ENCODE measurements at places on chromosomes 3 and 15.

DNA sequence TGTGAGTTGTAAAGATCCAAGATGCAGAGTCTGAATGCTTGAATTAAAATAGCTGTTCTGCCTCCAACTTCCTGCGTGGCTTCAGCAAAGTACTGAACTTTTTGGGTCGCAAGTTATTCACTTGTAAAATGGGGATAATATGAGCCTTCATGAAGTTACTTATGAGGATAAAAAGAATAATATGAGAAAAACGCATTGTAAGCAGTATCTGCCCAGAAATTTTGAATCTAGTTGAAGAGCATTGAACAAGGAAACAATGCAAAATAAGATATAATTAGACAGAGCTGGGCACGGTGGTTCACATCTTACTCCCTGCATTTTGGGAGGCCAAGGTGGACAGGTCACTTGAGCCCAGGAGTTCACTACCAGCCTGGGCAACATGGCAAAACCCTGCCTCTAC lies 37.8 kb downstream of the AQP9 start:
- no peak for DNase-seq

- DNase-seq, result no peak
These were observed 61.5 kb downstream of the SLC6A1 start for GRCh38 chr3:11053926-11054503.

DNA sequence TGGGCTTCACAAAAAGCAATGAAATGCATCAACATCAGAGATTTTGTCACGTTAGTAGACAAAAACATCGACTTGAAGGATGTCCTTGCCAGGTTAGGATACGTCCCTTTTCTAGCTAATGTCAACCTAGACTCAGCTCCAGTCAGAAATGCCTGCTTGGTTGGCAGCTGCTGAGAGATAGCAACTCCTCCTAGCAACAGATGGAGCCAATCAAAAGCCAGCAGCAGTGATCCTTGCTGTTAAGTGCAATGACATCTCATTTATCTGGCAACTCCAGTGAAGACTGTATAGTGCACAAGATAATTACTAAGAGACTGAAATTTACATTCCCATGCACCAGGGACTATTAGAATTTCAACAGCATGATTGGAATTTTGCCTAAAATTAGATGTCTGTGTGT lies 424.1 kb downstream of the FGF12 start:
- DNase-seq, result no peak

GRCh38 chr3:45753095-45753494 lies 43.2 kb downstream of the SLC6A20 start:
- no peak for DNase-seq

DNA sequence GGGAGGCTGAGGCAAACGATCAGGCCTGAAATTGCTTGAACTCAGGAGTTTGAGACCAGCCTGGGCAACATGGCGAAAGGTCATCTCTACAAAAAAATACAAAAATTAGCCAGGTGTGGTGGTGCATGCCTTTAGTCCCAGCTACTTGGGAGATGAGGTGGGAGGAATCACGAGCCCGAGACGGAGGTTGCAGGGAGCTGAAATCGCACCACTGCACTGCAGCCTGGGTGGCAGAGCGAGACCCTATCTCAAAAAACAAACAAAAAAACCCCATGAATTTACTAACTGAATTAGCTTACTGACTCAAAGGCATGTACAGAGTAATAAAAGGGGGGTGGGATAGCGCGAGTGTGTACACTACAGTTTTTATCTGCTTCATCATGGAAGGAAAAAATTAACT lies 19.3 kb downstream of the ARF4 start:
- DNase-seq, result no peak

DNA sequence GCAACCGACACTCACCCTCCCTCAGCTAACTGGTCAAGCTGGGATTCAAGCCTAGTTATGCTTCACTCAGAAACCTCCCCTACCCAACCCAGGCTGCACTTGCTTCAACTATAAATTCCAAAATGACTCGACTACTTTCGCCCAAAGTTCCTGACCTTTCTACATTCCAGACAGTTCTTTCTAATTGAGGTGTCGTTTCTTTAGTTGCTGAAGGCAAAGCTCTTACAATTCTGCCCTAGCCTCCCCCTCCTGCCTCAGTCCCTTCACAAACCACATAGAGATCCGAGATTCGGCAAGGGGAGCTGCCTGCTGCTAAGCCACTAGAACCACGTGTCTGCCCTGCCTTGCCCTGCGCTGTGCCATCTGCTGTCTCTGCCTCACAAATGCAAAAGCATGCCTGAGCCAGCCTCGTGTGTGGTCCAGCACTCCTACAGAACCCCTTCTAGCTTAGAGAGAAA lies 74.7 kb upstream of the SH3GL3 start:
- no peak for DNase-seq

DNA sequence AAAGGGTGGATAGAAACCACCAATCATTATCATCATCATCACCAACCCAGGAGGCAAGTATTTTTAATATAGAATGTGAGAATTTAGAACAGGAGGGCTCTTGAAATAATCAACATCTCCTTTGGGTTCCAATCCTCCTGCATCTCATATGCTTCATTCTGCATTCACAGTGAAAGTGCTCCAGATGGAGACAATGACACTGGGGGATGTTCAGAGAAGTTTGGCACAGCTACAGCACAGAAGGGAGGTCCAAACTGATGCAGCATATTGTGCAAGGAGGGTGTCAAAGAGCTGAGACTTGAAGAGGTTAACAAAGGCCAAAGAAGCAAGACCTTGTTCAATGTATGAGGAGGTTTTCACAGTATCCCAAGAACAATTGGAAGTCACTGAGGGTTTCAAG lies 767.1 kb downstream of the NTRK3 start:
- no peak for DNase-seq

DNA sequence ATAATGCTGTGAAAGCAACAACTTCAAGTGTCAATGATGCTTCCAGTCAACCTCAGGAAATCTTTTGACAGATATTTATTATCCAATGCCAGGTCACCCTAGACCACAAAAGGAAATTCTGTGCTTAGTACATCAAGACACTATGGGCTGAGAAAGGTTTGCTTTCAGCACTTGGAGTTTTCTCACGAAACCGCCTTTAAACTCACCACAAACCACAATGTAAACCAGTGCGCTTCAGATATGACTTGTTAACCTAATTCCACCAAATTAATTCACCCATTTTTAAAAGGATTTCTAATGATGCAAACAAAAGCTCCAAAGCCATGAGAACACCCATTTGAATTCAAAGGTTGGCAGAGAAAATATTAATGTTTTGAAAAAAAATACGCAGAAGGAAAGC lies 292.9 kb upstream of the NR2F2 start:
- no peak for DNase-seq

DNA sequence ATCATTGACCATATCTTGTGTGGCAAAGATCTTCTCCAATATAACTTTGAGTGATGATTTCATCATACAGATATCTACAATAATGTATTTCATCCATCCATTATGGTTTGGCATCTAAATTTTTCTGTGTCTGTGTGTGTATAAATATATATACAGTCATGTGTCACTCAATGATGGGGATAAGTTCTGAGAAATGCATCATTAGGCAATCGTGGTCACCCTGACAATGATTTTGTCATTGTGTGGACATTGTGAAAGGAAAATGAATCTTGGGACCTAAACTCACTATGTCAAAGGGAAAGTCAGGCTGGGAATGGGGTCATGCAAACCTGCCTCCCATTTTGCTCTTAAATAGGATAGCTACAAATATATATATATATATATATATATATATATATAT lies 12.4 kb downstream of the CFAP161 start:
- no peak for DNase-seq
